ENCODE measurements at places on chromosomes 5 and 9.

- no peak for DNase-seq
These were observed 365.5 kb downstream of the TMEM38B start for GRCh38 chr9:106059886-106060285.

GRCh38 chr5:101664071-101664791, 631.9 kb downstream of the SLCO4C1 start:
- DNase-seq = no peak

DNA sequence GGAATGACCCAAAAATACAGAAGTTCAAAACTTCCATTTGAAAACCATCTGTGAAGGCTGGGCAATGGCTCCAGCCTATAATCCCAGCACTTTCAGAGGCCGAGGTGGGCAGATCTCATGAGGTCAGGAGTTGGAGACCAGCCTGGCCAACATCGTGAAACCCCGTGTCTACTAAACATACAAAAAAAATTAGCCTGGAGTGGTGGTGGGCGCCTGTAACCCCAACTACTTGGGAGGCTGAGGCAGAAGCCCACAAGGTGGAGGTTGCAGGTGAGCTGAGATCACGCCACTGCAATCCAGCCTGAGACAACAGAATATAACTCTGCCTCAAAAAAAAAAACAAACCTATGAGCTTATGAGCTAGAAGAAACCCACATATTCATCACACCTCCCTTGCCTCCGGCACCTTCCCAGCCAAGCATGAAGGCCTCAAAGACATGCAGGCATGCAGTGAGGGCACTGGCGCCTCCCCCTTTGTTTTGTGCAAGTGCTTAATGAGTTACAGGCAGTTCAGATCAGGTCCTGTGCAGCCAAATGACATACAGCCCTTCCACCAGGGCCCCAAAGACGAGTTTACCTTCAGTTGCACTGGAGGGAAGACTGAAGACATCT, 9.9 kb downstream of the HNRNPH1 start:
- no peak for DNase-seq

DNA sequence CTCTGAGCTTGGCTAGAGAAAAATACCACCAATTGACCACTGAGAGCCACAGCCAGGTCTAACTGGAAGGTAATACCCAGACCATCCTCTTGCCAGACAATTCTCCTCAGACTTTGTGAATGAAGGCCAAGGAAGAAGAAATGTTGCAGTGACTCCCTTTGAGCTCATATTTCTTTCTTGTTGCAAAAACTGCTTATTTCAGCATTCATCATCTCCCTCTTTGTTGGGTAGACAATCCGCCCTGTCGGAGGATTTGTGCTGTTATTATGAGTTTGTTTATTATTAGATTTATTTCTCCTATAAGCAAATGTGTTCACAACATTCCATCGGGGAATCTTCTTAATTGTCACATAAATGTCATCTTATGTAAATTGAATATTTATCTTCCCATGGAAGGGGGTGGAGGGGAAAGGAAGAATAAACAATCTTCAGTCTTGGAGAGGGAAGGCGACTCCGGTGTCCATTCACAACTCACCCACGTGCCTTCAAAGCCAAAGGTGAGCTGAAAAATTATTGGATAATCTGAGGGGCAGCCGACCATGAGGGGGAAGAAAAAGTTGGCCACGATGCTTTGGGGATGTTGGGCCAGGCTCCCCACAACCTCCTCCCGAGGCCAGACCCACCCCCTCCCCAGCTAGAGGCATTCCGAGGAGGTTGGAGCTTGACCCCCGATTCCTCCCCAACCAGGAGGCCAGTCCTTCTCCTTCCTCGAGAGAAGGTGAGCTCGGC, 1.8 kb upstream of the JADE2 start:
- no peak for DNase-seq

Measured in esophagus squamous epithelium (tissue), 5 donors.